OCI-M1 (cell line): ENCODE measurements at places on chromosomes 3 and 15.

- DNase-seq = peak; percentile 50
Observed at GRCh38 chr3:42192334-42193200, 73.4 kb downstream of the CCK start.

DNA sequence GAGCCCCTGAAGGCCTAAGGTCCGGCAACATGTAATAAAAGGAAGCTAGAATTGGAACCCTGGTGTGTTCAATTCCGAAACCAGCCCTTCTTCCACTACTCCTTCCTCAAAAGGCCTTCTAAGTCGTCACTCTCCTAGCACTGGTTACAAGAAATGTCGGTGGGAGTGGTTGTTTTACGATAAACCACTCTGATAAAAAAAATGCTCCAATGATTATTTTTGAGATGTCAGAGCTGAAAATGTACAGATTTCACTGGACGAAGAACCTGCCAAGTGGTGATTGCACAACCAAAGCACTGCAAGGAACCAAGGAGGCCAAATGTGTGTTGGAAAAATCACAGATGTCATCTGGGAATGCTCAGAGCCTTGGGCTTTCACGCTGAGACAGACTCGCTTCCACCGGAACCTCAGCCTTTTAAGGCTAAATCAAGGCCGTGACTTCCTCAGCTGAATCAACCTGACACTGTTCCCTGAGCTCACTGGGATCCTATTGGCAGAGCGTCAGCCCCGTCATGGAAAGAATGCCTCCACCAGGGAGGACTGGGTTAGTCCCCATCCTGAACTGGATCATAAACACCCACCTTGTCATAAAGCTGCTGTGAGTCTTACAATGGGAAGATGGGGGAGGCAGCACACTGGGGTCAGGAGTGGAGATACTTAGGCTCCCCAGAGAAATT is 108.1 kb upstream of the THBS1 start:
- no peak for DNase-seq

- no peak for DNase-seq
Observed at GRCh38 chr3:25834346-25834745, 44.5 kb downstream of the OXSM start.

GRCh38 chr3:158642005-158642404 is 2.3 kb upstream of the GFM1 start:
- no peak for DNase-seq

- DNase-seq = no peak
Observed at GRCh38 chr3:194986208-194987043, 284.5 kb downstream of the XXYLT1 start.

DNA sequence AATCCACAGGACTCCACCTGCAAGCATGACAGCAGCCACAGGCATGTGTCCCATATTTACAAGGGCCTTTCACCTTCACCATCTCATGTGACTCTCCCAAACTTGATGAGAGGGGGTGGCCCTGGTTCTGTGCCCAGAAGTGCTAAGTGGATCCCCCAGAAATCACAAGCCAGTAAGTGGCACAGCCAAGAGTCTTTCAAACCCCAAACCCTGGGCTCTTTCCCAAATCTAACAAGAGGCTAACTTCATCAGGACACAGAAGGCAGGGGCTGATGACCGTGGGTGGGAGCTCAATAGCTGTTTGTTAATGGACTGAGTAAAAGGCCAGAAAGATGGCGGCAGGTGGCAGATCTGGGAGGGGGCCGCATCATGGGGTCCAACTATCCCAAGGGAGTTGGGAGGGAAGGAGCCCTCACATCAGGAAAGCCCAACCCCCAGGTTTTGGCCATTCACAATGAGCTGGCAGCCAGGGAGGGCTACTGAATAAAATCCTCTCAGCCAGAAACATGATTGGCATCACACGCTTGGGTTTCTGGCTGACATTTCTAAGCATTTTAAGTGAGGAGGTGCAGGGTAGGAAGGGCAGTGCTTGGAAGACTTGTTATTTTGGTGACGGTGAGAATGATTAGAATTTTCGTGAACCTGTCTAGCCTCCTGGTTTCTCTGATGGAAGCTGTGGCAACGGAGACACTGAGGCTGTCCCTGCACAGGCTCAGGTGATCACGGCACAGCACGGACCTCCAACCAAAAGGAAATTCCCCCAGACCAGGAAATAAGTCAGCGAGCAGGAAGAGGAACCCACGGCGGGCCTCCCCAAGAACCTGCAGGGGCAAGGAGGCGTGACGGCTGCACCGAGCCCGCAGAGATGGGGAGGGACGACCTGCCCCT is 109.3 kb downstream of the OXNAD1 start:
- no peak for DNase-seq

DNA sequence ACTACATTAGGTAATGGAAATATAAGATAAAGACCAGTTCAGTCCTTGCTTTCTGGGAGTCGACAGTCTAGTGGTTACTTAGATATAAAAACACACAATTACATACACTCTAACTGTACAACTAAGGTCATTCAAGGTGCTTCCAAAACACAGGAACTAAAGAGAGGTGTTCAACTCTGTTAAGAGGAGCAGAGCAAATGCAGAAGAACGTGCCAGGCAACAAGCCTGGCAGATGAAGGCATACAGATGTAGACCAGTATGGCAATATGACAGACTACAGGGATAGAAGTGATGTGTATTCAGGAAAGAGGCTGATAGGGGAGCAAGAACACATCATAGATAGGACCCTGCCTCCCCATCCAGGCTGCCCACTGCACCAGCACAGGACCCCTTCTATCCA is 78.3 kb downstream of the CBLB start:
- no peak for DNase-seq

- DNase-seq = no peak
Observed at GRCh38 chr15:69232144-69232543, 66.6 kb upstream of the PAQR5 start.

- no peak for DNase-seq
Observed at GRCh38 chr3:9105421-9105820, 142.1 kb upstream of the RAD18 start.

DNA sequence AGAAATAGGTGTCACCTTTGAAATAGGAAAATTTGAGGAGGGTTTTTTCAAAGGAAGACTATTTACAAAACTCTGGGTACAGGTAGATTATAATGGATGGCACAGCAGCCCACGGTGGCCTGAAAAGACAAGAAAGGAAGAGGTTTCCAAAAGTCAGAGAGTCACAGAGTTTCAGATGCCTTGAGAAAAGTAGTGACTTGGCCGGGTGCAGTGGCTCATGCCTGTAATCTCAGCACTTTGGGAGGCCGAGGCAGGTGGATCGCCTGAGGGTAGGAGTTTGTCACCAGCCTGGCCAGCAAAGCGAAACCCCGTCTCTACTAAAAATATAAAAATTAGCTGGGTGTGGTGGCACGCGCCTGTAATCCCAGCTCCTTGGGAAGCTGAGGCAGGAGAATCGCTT is 35.2 kb downstream of the OSTN start:
- no peak for DNase-seq

DNA sequence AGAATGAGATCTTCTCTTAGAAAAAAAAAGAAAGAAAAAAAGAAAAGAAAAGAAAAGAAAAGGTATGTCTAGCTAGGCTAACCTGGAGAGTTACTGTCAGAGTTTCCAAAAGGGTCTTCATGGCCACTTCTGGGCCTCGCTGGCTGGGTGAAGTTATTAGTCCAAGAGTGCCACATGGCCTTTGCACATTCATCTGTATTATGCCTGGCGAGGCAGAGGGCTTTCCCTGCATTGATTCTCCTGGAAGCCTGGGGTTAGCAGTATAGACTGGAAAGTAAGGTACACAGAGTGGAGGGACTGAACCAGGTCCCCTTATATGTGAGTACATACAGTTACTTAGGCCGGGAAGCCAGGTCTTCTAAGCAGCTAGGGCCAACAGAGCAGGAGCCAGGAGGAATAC is 54.8 kb upstream of the CGNL1 start:
- no peak for DNase-seq

DNA sequence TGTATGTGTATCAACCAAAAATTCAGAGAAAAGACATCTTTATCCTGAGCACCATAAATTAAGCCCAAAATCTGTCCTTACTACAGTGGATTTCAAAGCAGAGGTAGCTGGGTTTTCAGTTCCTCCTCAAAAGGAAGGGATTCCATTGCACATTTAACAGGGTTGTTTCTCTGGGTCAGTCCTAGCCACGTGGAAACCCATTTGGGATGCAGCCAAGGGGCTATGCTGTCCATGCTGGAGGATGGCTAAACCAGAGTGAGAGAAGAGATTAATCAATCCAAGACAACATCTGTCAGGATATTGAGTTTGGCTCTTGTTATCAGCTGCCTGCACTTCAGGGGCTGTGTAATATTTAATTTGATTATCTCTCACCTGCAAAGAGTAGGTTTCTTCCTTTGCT is 28.1 kb downstream of the LSAMP start:
- DNase-seq = peak; percentile 11

GRCh38 chr3:30124435-30125370 is 481.7 kb upstream of the TGFBR2 start:
- DNase-seq = no peak

- no peak for DNase-seq
Observed at GRCh38 chr15:99954361-99955180, 221.3 kb upstream of the LYSMD4 start.

DNA sequence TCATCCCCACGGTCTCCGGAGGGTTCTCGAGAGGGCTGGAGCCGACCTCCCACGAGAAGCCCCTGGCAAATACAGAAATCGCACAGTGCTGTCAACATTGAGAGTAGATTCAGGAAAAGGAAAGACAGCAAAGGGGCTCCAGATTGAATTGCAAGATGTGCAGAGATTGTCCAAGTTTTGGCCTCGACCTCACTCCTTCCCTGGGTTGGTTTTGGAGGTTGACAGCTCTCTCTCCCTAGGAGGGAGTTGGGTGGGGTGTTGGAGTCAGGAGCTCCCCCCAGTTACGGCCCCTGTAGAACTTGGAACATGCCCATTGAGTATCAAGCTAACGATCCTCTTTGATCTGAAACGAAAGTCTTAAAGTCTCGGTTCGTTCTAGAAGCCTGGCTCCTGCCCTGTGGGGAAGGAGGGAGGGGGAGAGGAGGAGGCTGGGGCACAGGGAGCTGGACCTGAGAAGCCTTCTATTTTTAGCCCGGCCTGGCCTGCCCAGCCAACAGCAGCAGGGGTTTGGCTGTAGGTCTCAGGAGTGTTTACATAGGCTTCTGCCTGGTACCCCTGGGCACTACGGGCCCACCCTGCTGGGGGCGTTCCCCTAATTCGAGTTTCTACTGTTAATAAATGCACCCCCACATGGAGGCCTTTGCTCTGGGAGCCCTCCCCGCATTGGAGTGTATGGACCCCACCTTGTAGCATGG is 672 bp upstream of the KY start:
- DNase-seq = no peak

DNA sequence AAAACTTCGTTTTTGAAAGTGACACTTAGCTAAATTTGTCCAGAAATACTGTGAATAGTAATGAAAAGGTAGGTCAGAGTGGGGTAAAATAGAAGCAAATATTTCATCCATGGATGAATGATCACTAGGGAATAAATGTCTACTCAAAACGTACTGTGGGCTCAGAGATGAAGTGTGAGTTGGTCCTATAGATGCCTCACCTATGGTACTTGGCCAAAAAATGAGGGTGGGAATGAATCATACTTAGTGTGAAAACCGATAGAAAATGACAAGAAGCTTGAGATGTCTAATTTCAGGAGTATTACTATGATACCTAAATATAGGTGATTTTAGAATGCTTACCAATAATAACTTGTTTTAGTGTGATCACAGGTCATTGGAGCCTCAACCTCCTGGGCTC is 155.9 kb downstream of the GMNC start:
- DNase-seq = no peak

- DNase-seq = no peak
Observed at GRCh38 chr3:139301654-139302053, 42.2 kb upstream of the MRPS22 start.

GRCh38 chr3:105842943-105843342 is 25.9 kb downstream of the CBLB start:
- no peak for DNase-seq

GRCh38 chr3:141274411-141275031 is 42.9 kb downstream of the PXYLP1 start:
- no peak for DNase-seq

GRCh38 chr3:48318713-48319468 is 14.6 kb downstream of the SPINK8 start:
- peak; percentile 29 for DNase-seq

DNA sequence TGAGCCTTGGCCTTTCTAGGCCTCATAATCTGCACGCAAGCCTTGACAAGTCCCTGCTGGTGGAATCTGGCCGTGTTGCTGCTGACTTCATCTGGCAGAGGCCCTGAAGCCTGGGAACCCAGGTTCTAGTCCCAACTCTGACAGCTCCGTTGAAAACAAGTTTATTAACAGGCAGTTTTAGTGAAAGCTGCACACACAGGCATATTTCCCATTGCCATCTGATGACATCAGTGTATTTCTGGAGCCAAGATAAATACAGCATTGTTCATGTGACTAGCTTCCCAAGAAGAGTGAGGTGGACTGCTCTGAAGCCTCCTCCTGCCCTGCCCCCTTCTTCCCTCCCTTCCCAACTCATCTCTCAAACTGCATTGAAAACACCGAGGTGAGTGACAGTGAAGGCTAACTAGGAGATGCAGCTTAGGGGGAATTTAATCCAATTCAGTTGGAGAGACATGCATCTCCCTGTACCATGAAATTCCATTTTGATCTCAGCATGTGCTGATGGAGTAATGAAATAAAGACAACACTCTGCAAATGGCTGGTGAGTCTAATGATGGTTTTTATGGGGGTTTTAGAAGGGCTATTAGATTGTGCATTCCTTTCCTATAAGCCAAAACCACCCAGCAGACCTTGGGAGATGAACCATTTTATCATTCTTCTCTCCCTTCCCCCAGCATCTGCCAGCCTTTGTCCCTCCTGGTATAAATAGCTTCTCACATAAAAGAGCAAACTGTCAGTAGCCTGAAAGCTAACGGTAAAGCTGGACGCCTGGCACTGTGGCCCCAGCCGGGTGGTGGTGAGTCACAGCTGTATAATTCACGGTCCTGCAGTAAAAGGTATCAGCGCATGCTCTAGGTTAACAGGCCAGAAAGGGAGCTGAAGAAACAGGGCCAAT is 38.0 kb downstream of the PRICKLE2 start:
- no peak for DNase-seq

DNA sequence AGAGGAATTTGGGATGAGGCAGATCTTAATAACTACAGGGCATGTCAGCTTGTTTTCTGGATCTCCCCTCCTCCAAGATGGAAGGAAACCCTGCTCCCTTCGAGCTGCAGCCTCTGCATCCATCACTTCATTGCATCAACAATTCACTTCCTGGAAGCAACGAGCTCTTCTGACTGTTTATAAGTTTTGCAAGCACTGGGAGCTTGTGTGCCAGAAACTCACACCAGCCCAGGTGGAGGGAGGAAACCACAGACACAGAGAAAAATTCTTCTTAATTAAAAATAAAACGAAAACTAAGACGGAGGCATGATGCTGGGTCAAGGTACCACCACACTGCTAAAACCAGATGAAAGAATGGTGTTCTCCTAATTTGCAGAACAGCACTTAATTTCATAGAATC is 10.6 kb downstream of the LRIG1 start:
- DNase-seq = no peak

- no peak for DNase-seq
Observed at GRCh38 chr15:68023307-68024101, 30.6 kb upstream of the PIAS1 start.

DNA sequence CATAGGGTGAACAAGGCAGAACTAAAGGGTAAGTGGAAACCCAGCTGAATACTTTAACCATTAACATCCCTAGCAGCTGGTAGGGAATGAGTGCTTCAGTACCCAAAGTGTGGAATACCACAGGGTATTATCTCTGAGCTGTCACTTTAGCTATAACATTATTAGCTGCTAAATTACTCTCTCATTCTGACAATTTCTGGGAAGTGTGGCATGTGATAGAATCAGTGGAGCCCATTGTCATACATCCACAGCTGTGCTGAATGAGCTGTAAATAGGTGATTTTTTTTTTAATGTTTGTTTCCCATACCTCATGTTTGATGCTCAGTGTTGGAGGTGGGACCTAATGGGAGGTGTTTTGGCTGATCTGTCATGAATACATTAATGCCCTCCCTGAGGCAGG is 894.3 kb downstream of the DIPK2A start:
- DNase-seq = no peak
